ENCODE measurements at places on chromosomes 6 and 20.

GRCh38 chr6:167706313-167707109 is 120.2 kb upstream of the AFDN start:
- DNase-seq: no peak

GRCh38 chr6:1592852-1593251 is 16.9 kb upstream of the FOXC1 start:
- DNase-seq: no peak

GRCh38 chr6:163525926-163526325 is 111.4 kb downstream of the QKI start:
- no peak for DNase-seq

DNA sequence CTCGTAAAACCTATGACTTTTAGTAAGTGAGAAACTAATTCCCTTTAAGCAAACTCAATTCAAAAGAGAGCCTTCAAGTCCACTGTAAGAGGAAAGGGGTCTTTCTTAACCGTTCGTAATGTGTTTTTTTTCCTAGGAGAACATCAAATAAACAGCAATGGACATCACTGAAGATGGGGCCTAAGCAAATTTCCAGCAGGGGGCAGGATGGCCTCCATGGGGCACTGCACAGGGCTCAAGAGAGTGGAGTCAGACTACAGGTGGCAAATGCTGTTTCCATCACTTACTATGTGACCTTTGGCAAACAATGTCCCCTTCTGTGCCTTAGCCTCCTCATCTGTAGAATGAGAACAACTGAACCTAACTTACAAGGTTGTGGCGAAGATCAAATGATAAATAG is 88.7 kb downstream of the ARHGAP18 start:
- DNase-seq: no peak

All from omental fat pad (tissue), 4 donors.